ENCODE measurements at places on chromosomes 11 and 22.
A peak's percentile ranks its signal among the peaks of the same experiment; 100 is the strongest.

DNA sequence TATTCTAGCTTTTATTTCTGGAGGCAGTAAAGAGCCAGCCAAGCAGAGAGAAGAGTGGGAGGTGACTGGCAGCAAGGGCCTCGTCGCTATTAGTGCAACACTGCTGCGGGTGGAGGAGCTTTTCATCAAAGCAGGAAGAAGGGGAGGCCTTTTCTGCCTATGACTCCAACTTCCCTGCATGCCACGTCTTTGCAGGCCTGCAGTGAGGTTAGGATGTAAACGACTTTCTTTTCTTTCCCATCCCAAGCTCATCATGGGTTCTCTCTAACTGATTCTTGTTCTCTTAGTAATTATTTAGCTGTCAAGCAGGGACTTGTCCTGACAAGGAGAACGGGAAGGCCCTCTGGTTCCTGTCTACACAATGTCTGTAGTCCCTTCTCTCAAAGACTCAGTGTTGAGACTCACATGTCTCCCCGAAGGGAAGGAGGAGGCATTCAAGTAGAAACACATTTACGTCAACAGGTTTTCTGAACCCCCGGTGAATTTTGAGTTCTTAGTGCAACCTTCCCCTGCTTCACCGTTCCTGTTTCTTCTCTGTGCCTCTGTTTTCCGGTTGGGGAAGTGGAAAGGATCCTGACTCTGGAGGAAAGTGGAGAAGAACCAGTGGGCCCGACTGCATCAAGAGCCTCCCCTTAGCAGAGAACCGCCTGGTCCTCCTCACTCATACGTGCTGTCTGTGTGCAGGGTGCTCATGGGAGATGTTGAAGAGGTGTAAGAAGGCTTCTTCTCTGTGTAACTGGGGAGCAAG is 56.9 kb downstream of the PACS1 start:
- DNase-seq: no peak

DNA sequence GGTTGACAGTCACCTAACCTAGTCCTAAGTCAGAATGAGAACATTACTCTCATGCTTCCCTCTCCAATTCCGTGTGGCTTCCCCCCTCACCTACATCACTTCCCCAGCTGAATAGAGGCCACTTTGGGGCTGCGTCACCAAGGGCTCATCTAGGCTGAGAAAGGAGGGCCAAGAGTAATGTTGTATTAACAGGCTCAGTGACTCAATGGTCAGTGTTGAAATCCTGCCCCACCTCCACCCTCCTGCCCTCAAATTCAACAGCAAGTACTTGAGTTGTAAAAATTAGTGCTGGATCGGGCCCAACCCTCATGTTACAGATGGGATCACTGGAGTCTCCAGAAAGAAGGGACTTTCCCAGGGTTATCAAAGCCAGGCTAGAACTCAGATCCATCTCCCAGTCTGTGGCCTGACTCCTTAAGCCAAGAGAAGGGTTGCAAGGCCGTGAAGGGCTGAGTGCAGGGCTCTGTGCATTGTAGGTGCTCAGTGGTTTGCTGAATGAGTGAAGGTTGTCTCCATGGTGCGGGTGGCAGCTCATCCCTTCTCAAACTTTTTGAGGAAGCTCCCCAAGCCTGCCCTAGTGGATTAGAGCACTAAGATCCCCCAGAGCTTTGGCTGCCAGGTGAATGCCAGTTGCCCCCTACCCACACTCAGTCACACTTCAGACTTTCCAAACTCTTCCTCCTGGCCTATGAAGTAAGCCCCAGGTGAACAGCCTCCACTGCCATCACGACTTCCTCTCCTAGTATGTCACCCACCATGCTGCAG is 3.2 kb downstream of the DGAT2 start:
- no peak for DNase-seq

DNA sequence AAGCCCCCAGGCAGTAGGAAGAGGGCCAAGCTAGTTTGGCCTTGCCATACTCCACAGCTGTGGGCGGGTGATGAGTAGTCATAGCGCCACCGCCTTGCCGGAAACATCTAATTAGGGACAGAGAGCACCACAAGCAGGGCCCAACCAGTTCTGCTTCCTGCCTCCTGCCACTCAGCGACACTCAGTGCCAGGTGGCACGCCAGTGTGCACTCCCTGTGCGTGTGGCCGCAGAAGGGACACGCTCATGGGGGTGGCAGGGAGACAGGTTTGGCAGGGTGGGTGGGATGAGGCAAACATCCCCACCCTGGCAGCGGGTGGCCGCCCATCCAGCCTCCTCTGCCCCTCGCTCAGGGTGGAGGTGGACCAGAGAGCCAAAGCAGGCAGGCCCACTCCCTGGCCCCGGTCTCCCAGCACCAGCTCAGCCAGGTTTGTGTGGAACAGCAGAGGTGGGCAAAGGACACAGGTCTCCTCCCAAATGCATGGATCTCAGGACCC is 4.9 kb downstream of the OVOL1 start:
- peak; percentile 37 for DNase-seq

GRCh38 chr11:3222003-3222855 is 3.6 kb upstream of the MRGPRG start:
- no peak for DNase-seq

- no peak for DNase-seq
Observed at GRCh38 chr11:118437208-118438125, 1.2 kb downstream of the KMT2A start.

- DNase-seq: no peak
Observed at GRCh38 chr22:36455571-36456463, 25.6 kb downstream of the TXN2 start.

DNA sequence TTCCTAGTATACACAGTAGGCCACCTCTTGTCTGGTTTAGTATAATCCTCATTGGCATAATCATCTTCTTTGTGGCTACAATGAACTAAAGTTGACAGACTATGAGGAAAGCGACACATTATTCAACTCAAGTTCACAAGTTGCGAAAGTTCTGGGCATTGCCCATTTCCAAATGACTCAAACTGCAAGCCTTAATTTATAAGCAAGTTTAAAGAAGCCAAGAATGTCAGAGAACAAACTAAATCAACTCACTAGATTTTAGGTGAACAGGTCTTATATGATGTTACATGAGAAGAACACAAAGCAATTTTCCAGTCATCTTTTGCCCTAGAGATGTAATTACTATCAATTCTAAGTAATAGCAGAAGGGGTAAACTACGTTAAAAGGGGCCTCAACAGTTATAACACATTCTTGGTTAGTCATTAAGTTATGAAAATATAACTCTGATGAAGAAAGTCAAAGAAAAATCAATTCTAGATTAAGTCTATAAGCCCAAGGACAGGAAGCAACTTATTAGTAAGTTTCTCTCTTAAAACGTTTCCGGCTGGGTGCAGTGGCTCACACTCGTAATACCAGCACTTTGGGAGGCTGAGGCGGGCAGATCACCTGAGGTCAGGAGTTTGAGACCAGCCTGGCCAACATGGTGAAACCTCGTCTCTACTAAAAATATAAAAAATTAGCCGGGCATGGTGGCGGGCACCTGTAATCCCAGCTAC is 21.5 kb downstream of the PICALM start:
- DNase-seq: no peak

DNA sequence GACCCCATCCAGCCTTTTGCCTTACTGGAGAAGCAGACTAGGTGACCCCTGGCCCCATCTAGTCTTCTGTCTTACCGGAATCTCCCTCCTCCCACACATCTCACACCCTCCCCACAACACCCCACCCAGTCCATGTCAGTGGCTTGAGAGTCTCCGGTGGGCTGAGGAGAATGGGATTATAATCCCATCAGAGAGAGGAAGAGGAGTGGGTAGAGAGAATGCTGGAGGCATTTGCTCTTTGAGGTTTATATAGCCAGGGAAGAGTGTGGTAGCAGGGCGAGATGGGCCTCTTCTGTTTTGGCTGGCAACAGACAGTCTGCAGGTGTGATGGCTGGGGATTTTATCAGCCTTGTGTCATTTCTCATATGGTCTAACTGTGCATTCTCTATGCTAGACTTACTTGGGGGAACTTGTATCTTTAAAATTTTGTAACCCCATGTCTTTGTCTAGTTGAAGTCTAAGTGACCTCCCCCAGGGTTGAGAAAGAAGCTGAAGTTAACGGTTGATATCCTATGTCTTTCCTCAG is 50.3 kb downstream of the GRAMD1B start:
- DNase-seq: no peak

DNA sequence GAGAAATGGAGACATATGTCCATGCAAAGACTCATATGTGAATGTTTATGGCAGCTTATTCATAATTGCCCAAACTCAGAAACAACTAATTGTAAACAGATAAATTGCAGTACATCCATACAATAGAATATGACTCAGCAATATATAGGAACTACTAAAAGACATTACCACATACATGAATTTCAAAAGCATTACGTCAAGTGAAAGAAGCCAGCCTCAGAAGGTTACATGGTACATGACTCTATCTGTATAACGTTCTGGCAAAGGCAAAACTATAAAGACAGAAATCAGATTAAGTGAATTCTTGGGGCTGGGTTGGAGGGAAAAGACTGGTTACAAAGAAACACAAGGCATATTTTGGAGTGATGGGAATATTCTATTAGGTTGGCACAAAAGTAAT is 7.2 kb downstream of the KCTD21 start:
- no peak for DNase-seq

- DNase-seq: no peak
Observed at GRCh38 chr11:95255251-95256145, 24.5 kb upstream of the SESN3 start.

DNA sequence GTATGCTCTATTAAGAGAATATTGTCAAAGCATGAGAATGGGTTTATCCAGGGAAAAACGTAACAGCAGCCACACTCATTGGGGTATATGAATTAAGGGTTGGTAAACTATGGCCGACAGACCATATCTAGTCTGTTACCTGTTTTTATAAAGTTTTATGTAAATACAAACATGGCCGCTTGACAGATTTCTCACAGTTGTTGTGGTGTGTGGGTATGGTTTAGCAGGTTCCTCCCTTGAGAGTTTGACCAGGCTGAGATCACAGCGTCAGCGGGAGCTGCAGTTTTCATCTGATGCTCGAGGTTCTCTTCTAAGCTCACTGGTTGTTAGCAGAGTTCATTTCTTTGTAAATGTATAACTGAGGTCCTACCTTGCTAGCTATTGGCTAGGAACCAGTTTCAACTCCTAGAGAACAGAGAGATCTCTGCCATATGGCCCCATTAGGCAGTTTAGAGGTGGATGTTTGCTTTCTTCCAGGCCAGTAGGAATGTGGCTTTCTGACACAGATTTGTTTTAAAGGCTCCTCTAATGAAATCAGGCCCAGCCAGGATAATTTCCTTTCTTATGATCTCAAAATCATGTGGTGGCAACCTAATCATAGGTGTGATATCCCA is 45.5 kb upstream of the GRIK4 start:
- no peak for DNase-seq

GRCh38 chr11:132048040-132048439 is 677.6 kb downstream of the NTM start:
- DNase-seq: no peak

GRCh38 chr22:47437110-47437509 is 674.7 kb downstream of the TBC1D22A start:
- no peak for DNase-seq

GRCh38 chr11:2447951-2448650 is 3.3 kb downstream of the KCNQ1 start:
- DNase-seq: no peak

- no peak for DNase-seq
Observed at GRCh38 chr11:69352166-69352565, 58.2 kb downstream of the MYEOV start.

- DNase-seq: no peak
Observed at GRCh38 chr11:95892892-95893570, 30.9 kb downstream of the MTMR2 start.

DNA sequence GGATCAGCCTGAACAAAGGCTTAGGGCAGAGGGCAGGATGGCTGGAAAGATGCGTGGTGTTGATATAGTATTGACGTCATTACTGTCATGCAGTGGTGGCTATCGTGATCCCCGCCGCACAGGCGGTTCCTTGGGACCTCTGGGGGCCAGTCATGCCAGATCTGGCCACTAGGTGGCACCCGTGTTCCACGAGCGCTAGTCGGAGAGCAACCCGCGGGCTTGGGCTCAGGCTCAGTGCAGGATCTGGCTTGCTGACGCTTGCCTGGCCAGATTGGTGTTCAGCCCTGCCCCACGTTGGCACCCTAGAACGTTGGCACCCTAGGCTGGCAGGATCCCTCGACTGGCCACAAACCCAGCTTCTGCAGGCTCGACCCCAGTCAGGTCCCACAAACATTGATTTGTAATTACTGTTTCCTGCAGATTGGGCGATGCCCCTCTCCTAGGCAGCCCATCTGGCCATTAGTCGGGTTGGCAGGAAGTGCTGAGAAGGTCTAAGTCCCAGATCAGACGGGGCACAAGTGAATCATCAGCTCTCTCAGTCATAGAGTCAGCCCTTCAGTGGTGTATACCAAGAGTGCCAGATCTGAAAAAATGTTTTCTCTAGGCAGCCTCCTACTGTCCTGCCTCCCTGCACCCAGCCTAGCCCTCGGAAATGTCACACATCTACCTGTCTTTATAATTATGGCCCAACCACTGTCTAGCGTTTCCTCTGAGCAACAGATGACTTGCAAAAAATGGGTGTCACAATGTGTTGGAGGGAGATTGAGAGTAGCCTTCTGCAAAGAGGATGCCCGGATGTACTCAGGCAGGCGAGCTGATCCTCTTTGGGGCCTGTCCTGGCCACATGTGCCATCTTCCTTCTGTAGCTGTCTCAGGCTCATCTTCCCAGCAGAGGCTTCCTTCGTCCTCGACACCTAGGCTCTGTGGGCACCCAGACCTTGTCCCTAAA is 315.3 kb downstream of the TMEM135 start:
- DNase-seq: peak; percentile 38

DNA sequence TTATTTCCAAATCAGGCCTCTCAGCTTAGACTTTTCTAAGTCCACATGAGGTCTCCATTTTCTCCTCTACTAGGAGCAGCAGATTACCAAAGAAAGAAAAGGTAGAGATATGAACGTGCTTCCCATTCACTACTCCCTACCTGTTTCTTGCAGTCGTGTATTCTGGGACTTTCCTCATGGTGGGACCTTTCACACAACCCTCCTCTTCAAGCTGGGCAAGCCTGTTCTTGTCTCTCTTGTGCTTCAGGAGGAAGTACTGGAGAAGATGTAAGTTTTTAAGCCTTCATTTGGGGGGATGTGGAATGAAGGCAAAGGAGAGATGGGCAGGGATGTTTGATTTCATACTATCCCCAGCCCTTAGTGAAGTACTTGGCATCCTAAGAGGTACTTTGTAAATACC is 128.8 kb upstream of the SESN3 start:
- no peak for DNase-seq

DNA sequence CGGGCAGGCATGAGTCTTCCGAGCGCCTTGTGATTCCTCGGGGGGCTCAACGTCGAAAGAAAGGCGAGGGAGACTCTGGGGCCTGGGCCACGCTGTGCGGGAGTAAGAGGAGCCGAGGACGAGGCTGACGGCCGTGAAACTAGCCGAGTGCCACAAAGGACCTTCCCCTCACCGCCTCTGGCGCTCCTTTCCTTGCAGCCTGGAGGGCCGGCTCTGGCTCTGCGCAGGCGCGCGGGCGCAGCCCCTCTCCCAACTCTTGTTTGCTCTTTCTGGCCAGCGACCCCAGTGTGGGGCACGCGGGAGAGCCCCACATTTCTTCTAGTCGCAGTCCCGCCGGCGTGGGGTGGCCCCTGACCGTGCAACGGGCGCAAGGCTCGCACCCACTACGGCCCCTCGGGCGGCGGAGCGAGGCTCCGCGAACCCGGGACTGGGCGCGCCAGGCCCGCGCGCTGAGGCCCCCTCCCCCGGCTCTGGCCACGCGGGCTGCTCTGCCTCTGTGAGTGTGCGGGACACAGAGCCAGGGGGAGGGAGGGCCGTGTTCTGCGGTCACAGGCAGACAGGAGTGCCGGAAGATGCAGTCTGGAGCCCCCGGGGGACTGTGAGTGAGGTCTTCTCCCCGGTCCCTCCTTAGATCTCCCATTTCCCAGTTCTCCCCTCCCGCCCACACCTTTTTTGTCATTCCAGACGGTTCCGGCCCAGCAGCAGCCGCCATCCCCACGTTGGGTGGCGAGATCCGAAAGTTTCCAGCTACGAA is 1.0 kb upstream of the TOB2 start:
- peak; percentile 5 for DNase-seq
